Activated CD4-positive, CD25-positive, alpha-beta regulatory T cell (primary cell): ENCODE measurements at places on chromosomes 12 and 14.

DNA sequence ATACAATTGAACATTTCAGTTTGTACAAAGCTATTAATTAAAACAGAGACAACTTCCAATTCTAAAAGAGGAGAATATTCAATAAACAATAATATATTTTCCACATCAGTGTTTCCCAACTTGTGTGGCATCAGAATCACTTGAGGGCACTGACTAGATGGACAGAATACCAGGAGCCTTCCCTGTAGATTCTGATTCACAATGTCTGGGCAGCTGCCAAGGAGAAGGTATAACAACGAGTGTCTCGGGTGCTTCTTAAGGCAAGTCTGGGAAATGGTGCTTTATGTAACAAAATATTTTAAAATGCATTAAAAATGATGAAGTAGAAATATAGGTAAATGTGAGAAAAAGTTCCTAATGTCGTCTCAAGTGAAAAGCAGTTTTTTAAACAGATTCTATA, 26.2 kb downstream of the GALC start:
- DNase-seq = no peak

GRCh38 chr12:79558924-79559469, 131.8 kb downstream of the PAWR start:
- DNase-seq = no peak

GRCh38 chr12:104003596-104003995, 37.9 kb downstream of the TDG start:
- no peak for DNase-seq

- no peak for DNase-seq
Observed at GRCh38 chr12:97559267-97559666, 96.7 kb downstream of the RMST start.

DNA sequence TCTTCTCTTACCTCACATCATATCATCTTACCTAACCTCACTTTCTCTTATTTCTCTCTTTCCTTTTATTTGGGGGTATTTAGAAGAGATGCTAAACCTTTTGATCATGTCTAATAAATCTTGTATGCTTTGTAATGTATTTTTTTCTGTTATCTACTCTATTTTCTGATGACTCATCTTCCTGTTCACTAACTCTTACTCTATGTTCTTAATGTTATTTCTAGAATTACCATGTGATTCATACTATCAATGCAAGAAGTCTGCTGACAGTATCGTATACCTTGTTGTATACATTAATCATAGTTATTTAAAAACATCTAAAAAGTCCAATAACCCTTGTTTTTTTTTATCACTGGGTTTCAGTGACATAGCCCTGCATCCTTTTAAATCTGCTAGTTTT, 62.3 kb downstream of the MGAT4C start:
- no peak for DNase-seq

DNA sequence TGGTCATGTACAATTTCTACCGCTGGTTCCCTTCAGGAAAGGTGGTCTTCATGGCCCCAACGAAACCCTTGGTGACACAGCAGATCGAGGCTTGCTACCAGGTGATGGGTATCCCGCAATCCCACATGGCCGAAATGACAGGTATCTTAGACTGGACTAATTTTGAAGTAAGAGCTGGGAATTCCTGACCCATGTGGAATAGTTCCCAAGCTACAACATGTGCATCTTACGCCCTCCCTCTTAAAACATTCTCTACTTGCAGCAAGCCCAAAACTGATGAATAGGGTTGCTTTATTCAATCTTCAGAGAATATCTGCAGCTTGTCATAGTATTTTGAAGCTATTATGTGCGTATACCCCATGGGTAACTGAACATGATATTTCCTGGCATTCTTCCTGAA, 669 bp downstream of the FANCM start:
- no peak for DNase-seq

GRCh38 chr12:106248312-106248845, 559 bp upstream of the CKAP4 start:
- no peak for DNase-seq

- DNase-seq = no peak
Observed at GRCh38 chr12:113241191-113242025, 20.1 kb downstream of the TPCN1 start.

DNA sequence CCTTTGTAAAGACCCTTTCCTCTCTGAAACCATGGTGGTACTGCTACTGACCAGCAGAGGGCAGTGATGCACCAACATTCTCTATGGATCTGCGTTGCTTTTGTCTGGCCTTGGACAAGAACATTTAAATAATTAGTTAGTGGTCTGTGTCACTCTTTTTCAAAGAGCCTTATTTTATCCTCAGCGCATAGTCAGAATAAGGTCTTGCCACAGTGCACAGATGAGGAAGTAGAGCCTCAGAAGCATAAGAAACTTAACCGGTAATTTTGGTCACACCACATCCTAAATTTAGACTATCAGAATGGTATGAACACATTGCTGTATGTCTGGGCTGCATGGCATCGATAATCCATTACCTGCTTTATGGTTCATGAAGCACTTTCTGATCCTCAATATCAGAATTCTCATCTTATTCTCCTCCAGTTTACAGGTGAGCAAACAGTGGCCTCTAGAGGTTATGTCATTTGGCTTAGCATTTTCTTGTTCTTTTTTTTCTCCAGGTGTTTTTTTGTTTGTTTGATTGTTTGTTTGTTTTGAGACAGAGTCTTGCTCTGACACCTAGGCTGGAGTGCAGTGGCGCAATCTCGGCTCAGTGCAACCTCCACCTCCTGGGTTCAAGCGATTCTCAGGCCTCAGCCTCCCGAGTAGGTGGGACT, 23.7 kb upstream of the IFT81 start:
- DNase-seq = peak; percentile 6

DNA sequence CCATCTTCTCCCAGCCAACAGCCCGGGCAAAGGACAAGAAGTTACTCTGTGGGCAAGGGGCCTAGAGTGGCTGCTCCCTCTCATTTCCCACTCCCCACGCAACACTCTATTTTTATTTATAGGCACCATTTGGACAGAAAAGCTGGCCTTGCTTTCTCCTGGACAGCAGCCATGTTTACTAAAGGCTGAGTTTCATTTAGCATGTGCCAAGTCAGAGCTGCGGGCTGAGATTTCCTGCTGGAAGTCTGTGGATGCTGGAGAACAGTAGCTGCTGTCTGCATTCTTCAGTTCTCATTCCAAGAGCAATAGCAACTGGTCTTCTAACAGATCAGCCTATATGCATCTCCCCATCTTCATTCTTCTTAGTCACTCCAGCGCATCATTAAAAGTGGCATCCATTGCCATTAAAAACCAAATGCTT, 8.3 kb downstream of the COL2A1 start:
- DNase-seq = no peak

DNA sequence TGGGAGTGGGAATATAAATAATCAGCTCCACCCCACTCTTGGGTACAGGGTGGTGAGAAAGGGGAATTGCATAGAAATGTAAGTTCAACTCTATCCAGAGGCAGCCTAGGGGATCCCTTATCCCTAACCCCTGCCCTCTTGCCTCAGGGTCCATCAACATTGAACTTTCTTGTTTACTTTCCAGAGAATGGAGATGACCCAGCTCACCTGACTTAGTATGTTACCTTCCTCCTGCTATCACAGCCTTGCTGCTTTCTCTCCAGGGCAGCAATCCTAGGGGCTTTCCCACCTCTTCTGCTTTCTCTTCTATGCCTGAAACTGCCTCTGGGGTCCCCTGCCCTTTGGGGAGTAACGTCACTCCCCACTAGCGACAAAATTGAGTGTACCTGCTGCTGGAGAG, 2.7 kb downstream of the LRP1 start:
- DNase-seq = no peak

DNA sequence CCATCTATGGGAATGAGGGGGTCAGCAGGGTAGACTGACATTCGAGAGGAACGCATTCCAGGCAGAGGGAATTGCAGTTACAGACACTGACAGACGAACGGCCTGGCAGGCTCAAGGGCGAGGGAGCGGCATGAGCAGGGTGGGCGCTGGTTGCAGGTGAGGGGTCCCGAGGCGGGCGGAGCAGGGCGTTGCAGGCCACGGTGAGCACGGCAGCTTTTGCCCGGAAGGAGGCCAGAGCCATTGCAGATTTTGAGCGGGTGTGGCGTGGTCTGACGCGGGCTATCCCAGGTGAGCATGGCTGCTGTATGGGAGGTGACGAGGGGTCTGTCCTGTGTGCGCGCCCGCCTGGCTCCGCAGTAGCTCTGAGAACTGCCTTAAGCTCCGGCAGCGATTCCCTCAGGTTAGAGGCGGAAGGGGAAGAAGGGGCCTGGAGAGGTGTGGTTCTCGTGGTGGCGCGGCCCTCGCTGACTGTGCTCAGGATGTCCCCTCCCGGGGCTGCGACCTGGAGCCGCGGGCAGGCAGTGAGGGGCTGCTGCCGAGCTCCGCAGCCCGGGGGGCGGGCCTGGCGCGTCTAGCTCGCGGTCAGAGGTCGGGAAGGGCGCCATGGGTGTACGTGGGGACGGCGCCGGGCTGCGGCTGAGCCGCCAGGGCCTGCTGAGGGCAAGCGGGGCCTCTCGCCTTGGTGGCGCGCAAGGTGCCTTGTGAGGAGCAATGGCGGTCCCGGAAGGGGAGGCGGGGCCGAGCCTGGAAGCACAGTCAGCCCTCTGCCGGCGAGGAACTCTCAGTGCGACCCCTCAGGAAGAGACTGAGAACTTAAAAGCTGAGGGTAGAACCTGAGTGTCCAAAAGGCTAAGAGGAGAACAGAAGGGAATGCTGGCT, 177.1 kb downstream of the CACNA1C start:
- DNase-seq = no peak

- no peak for DNase-seq
Observed at GRCh38 chr12:104055686-104056388, 5.8 kb upstream of the GLT8D2 start.

DNA sequence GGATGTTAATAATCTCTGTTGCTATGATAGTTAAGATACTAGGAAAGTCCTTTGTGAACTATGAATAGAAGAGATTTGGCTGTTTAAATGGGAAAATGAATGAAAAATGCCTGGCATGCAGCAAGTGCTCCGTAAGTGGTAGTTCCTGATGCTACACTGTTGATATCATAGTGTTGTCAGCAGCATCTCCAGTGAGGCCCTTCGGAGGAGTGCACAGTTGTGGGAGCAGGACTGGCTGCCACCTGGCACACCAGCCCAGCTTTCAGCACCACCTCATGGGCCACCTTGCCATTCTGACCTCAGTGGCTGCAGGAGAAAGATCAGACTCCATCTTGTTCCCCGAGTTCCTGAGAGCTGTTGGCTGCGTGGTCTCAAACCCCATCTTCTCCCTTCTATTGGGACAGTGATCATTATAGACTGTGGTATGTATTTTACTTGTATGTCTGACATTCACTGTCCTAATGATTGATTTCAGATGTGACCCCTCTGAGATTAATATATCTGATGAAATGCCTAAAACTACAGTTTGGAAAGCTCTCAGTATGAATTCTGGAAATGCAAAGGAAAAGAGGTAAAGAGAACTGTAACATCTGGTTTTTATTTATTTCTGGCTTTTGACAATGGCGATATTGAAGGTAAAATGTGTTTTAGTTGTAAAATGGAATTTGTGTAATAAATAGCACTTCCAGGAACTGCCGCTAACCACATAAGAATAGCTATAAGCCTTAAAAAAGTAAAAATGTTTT, 80.9 kb downstream of the SLC4A8 start:
- no peak for DNase-seq

- DNase-seq = no peak
Observed at GRCh38 chr14:78228702-78229327, 58.6 kb downstream of the NRXN3 start.

- no peak for DNase-seq
Observed at GRCh38 chr14:75295061-75295461, 16.4 kb downstream of the FOS start.

DNA sequence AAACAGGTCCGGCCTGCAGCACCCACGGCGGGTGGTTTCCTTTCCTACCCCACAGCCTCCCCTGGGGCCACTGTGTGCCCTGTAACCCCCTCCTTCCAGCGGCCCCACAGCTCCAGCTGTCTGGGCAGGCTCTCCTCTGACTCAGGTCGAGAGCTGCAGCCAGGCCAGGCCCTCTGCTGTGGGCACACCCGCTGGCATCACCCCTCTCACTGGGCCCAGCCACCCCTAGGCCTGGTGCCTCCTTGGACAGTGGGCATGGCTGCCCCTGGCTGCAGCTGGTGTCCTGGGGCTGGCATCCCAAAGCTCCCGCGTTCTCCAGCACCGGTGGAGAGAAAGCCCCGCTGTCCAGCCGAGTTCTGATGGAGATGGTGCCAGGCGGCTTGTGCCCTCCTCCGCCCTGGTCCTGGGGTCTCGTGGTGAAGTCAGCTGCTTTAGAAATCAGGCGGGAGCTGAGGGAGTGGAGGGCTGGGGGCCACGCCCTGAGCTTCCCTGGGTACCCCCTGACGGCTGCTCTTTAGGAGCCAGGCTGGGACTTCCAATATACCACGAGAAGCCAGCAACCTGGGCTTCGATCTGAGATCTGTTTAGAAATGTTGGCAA, 114.9 kb downstream of the KIF26A start:
- DNase-seq = no peak

DNA sequence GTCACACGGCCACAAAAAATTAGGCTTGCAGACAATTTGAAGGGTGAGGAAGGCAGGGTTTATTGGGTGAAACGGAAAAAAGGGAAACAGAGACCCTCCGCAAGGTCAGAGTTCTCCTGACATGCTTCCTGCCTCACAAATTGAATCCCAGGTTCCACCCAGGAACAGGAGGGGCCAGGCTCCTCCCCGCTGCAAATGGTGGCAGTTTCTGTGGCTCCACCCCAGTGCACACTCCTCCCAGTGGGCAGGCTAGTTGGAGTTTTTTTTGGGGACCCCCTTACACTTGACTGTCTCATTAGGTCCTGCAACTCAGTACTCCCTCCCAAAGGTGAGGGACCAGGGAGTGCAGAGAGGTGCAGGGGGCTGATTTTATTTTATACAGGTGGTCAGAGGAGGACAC, 39.4 kb upstream of the PPP1CC start:
- no peak for DNase-seq

DNA sequence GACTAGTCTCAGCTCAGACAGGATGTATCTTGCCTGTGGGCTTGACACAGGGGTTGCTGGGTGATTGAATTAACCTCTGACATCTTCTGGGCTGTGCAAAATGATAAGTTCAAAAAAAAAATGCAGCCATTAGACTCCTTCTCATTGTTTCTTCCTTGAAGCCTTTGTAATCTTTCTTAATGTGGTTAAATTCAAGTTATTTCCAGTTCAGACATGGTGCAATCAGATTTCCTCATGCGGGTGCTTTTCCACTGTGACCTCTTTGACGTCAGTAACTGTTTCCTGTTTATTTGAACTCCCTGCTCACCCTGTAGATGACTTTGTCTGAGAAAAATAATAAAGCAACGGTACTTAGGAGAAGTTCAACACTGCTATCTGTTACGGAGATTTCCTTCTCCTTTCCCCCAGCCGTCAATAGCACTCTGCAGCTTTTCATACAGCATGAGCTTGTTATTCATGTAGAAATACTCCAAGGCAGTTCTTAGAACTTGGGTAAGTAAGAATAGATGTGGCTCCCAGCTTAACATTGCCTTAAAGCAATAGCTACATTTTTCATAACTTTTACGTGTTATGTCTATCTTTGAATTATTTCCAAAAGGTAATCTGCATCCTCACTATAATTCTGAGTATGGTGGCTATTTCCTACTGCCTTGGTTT, 155.5 kb downstream of the PRKCH start:
- no peak for DNase-seq

- no peak for DNase-seq
Observed at GRCh38 chr14:94001501-94002396, 4.6 kb downstream of the CCDC197 start.

- DNase-seq = peak; percentile 3
Observed at GRCh38 chr12:116880817-116881324, 370 bp downstream of the HRK start.
